ENCODE measurements at places on chromosomes 1 and 21.

- DNase-seq: no peak
Observed at GRCh38 chr1:53822931-53823330, 15.2 kb downstream of the NDC1 start.

DNA sequence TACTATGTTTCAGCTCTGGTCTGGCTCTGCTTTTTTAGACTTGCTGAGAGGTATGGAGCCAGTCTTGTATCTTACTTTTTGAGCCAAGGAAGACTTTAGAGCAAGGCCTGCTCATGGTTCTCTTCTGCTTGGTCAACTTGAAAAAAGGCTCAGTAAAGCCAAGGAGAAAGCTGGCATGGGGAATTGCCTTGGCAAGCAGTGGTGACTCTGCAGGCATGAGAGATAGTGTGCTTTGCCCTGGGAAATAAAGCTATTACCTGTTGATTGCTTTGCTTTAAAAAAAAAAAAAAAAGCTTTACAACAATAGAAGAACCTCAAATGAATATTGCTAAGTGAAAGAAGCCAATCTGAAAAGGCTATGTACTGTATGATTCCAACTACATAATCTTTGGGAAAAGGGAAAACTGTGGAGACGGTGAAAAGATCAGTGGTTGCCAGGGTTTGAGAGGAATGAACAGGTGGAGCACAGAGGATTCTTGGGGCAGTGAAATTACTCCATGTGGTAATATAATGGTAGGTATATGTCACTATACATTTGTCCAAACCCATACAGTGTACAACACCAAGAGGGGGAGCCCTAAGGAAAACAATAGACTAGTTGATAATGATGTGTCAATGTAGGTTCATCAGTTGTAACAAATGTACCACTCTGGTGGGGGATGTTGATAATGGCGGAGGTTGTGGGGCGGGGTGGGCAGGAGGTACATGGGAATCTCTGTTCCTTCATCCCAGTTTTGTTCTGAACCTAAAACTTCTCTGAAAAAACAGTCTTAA, 87.6 kb downstream of the HMCN1 start:
- DNase-seq: no peak

- no peak for DNase-seq
Observed at GRCh38 chr1:57124768-57125446, 159.1 kb upstream of the C8B start.

DNA sequence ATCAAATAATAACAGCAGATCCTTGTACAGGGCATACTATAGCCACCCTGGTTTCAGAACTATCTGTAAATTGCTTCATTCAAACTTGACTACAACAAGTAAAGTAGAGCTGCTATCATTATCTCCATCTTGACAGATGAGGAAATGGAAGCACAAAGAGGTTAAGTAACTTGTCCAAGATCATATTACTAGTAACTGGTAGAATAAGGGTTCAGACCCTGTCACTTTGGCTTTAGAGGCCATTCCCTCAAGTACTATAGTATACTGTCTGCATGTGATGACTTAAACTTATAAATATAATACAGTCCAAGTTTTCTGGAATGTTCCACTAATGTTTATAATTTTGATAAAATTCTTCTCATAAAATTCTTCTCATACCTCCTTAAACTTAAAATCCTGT, 24.8 kb downstream of the PGM1 start:
- no peak for DNase-seq

DNA sequence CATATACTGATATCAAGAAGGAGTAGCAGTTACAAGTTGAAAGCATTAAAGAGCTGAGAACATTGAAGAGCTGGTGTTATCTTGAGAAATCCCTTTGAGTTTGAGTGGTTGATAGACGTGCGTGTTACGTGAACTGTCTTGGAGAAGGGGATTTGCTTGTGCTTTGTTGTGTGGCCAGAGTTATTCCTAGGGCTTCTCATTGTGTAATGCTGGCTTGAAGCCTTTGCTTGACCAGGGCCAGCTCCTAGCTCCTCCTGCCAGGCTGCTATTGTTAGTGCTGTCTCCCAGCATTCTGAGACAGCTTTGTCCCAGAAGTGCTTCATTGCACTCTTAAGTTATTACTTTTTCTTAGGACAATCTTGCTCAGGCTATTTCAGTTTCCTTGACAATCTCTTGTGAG, 116.2 kb upstream of the KCNK2 start:
- no peak for DNase-seq

- DNase-seq: no peak
Observed at GRCh38 chr1:42736152-42736551, 3.9 kb downstream of the CLDN19 start.

DNA sequence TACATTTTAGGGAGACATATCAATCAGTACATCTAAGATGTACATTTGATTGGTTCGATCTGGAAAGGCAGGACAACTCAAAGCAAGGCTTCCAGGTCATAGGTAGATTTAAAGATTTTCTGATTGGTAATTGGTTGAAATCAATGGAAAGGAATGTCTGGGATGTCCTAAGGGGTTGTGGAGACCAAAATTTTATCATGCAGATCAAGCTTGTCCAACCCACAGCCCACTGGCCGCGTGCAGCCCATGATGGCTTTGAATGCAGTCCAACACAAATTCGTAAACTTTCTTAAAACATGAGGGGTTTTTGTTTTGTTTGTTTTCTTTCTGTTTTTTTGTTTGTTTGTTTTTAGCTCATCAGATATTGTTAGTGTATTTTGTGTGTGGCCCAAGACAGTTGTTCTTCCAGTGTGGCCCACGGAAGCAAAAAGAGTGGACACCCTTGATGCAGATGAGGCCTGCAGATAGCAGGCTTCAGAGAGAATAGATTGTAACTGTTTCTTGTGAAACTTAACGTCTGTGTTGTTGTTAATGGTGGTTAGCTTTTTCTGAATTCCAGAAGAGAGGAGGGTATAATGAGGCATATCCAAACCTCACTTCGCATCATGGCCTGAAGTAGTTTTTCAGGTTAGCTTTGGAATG, 3.1 kb downstream of the IFNAR1 start:
- no peak for DNase-seq

DNA sequence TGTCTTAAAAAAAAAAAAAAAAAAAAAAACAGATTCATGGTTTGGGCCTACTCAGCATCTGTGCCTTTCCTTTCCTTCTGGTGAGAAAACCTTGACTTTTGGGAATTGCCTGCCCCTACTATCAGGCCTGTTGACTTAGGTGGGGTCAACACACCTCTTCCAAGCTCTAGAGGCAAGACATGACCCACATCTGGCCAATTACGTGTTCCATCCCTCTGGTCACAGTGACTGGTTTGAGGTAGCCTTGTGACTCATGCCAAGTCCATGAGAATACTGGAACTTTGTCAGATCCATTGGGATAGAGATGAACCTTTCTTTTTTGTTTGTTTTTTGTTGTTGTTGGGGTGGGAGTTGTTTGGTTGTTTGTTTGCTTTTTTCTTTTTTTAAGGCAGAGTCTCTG, 37.3 kb upstream of the KHDRBS1 start:
- no peak for DNase-seq

- DNase-seq: no peak
Observed at GRCh38 chr1:59500950-59501742, 204.3 kb downstream of the FGGY start.

GRCh38 chr1:145689922-145690321, 17.2 kb downstream of the PDZK1 start:
- no peak for DNase-seq

- no peak for DNase-seq
Observed at GRCh38 chr1:214310010-214310409, 29.1 kb downstream of the SMYD2 start.

- no peak for DNase-seq
Observed at GRCh38 chr1:224763126-224763775, 147.1 kb downstream of the CNIH3 start.

GRCh38 chr1:45325851-45326506, 716 bp upstream of the HPDL start:
- no peak for DNase-seq

- DNase-seq: no peak
Observed at GRCh38 chr1:209607102-209607794, 23.7 kb downstream of the CAMK1G start.

DNA sequence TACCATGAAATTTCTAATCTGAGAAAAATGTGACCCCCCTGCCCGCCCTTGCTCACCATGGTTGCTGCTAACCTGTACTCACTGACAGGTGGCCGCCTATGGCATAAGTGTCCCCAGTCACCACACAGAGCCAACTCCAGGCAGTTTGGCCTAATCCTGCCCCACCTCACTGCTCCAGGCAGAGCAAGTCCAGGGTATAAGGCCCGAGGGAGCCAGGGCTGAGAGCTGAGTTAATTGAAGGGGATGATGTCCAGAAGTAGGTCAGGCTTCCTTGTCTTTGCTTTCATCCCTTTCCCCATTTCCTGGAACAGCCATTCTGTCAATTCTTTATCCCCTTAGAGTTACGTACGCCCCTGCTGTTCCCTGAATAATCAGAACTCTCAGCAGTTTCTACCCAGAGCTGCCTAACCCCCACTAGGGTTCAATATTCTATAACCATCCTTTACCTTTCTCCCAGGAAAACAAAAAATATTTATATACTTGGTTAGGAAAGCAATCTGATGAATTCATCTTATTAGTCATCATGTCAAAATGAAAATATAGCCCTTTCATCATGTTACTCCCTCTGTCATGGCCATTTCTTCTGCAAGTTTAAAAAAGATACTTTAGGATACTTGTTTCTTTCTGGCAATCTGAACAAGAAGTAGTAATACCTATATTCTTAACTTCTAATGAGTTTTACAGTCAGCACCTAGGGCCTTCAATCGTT, 29.4 kb upstream of the CD101 start:
- no peak for DNase-seq

GRCh38 chr1:174965362-174966007, 34.3 kb upstream of the CACYBP start:
- DNase-seq: peak; percentile 20

DNA sequence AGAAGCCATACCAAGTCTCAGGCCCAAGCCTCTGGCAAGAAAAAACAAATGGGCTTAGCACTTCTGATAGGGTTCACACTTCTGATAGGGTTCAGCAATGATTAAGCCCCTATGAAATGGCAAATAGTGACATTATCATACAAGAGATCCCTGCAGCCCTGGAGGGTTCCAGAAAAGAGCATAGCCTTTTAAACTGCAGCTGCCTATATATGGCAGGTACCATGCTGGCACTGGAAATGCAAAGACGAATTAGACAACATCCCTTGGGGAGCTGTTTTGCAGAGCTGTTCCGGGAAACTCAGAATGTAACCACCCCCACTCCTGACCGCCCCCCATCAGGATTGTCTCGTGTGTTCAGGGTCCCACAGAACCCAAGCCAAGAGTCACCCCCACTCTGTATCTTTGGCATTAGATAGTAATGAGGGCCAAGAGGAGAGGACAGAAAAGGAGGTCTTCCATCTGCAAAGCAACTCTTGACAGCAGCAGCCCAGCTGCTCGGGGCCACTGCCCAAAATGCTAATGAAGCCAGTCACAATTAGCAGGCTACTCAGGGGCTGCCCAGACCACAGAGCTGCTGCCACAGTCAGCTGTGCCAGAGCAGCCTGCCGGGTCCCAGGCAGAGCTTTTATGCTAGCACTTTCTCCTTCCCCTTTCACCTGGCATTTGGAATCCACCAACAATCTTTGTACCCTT, 50.9 kb downstream of the ITPKB start:
- no peak for DNase-seq

DNA sequence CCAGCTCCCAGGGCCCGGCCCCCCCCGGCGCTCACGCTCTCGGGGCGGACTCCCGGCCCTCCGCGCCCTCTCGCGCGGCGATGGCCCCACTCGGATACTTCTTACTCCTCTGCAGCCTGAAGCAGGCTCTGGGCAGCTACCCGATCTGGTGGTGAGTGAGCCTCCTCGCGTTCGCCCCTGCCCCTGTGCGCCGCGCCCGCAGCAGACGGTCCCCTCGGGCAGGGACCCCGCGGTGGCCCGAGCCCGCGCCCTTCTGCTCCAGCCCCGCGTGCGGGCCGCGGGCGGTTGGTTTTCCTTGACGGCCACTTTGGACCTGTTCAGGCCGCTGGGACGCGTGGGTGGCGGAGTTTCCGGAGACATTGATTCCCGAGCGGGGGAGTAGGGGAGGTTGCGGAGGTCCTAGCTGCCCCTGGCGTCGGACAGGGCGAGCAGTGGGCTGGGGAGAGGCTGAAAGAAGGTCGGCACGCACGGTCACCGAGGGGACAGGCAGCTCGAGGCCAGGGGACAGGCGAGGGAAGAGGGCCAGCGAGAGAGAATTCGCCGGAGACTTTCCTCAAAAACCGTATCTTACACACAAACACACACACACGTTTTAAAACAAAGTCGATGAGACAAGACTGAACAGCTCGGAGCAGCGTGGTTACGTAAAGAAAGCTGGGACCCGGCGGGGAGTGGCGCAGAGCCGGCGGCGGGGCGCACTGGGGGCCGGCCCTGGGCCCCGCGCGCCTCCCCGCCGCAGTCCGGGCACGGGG, 427 bp downstream of the WNT3A start:
- no peak for DNase-seq

GRCh38 chr1:244006961-244007360, 44.1 kb upstream of the ZBTB18 start:
- no peak for DNase-seq

DNA sequence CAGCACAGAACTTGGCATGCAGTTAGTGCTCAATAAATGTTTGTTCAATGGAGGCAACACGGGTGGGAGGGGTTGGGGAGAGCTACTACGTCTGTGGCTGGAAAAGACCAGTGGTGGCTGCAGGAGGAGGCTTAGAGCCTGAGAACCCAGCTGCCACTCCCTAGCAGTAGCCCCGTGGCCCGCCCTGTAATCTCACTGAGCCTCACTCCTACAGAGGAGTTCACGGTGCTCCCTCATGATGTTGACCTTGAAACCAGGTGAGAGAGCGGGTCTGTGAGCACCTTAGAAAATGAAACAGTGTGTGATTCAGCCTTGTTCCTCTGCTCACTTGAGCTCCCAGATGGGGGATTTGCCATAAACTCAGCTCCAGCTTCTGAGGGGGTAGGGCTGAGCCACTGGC, 299.6 kb downstream of the NPHP4 start:
- DNase-seq: no peak

GRCh38 chr1:145758116-145758515, 38.8 kb downstream of the CD160 start:
- no peak for DNase-seq

- peak; percentile 46 for DNase-seq
Observed at GRCh38 chr1:84573481-84573966, 716 bp downstream of the CTBS start.

DNA sequence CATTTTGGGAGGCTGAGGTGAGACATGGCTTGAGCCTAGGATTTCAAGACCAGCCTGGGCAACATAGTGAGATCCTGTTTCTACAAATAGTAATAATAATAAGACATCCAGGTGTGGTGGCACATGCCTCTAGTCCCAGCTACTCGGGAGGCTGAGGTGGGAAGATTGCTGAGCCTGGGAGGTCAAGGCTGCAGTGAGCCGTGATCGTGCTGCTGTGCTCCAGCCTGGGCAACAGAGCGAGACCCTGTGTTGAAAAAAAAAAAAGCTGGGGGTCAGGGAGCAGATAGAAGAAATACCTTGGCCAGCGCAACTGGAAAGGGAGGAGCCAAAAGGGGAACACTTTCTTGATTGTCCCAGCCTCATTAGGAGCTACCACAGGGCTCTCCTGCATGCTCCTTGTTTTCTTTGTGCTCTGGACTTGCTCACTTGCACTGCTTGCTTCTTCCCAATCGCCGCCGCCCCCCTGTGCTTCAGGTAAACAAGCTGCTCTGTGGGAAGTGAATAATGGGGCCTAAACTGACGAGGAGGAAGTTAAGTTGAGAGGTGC, 31.1 kb downstream of the PBX1 start:
- no peak for DNase-seq
